Stimulated activated CD4-positive, alpha-beta T cell treated with anti-CD3 and anti-CD28 coated beads, Interleukin-12 subunit alpha, Interleukin-12 subunit beta, amount 100 ng/mL, for 48 hours (primary cell): ENCODE measurements at places on chromosomes 4 and X.

- DNase-seq: peak; percentile 8
Measured at GRCh38 chr4:102759831-102760644, 730 bp downstream of the MANBA start.

DNA sequence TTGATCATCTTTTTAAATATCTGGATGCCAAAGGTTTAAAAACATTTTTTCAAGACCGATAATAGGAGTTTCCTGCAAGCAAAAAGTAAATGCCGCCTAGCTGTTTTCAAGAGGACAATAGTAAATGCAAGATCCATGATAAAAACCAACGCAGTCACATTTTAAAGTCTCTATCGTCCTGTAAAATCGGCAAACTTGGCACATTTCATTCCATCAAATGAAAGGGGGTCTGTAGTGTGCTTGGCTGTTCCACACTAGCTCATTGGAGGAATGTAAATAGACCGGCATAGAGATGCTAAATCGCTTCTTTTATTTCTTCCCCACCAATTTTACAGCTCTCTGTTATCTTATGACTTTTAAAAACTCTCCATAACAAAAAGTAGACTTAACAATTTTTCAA is 202.2 kb downstream of the NLGN4X start:
- DNase-seq: no peak

DNA sequence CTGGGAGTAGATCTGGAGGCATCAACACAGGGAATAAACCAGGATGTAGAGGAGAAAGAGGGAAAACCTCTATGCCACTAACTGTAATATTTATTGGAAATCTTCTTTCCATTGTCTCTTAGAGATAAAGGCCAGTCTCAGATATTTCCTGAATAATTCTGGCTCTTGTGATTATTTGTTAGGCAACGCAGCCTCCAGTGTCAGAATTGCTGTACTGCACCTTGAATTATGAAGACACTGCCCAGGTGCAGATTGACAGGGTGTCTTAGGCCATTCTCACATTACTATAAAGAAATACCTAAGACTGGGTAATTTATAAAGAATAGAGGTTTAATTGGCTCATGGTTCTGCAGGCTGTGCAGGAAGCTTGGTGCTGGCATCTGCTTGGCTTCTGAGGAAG is 100.7 kb upstream of the ZDHHC15 start:
- DNase-seq: no peak

GRCh38 chrX:45142185-45142584 is 58.5 kb downstream of the DIPK2B start:
- DNase-seq: no peak

- no peak for DNase-seq
Measured at GRCh38 chr4:17204908-17205307, 306.5 kb upstream of the LDB2 start.

GRCh38 chrX:126551725-126552312 is 795 bp downstream of the DCAF12L1 start:
- DNase-seq: no peak

DNA sequence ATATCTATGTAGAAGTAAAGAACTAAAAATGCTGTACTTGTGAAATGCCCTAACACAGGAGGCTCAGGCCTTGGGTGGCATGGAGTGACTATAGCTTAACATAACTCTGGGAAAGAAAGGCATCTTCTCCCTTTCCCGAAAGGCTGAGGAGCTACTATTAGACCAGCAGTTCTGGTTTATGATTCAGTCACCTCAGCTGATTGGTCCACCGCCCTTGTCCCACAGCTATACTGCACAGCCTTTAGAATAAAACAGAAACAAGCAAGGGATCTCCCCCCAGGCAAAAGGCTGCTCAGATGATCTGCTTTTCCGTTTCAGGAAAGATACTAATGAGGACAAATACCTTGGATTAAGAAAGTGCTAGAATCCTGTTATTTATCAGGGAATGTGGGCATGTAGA is 171.3 kb downstream of the SNCA start:
- DNase-seq: no peak

DNA sequence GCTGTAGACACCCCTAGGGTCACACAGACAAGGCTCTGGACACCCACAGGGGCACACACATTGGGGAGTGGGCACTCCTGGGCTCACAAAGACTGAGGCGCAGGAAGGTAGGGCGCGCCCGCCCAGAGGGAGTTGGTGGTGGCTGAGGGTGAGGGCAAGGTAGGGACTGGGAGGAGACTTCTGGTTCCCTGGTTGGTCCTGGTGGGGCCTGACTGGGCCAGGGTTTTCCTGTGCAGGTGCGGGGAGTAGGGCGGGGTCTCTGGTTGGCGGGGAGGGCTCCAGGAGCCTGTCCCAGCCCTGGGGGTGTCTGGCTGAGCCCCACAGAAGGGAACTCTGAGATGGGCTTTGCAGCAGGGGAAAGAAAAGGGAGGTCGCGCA is 6.7 kb upstream of the WAS start:
- DNase-seq: no peak

GRCh38 chr4:43990551-43990950 is 458.1 kb downstream of the KCTD8 start:
- no peak for DNase-seq

GRCh38 chrX:50770702-50771101 is 43.3 kb downstream of the SHROOM4 start:
- DNase-seq: no peak

- DNase-seq: no peak
Measured at GRCh38 chr4:132333724-132334047, 815.4 kb upstream of the PCDH10 start.

DNA sequence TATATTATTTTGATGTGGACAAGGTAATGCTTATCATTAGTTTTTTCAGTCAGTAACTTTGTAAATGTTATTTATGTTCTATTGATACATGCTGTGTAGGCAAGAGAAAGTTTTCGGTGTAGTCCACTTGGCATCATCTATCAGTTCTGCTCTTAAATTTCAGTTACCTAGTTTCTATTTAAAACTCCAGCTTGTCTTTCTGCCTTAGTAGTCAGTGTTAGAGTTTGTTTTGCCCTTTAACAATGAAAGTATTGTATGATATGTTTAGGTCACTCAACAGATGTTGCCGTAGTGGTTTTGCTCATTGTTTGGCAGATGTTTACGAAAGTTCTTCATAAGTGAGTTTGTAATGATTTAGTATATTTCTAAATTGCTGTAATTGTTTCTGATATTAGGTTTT is 34.9 kb upstream of the FHDC1 start:
- DNase-seq: no peak

- no peak for DNase-seq
Measured at GRCh38 chrX:118971552-118971951, 2.9 kb upstream of the LONRF3 start.

- no peak for DNase-seq
Measured at GRCh38 chr4:2269206-2269531, 7.3 kb upstream of the MXD4 start.

- no peak for DNase-seq
Measured at GRCh38 chrX:136209016-136209738, 42.0 kb downstream of the MAP7D3 start.

GRCh38 chrX:56600987-56601386 is 37.6 kb downstream of the UBQLN2 start:
- DNase-seq: no peak

DNA sequence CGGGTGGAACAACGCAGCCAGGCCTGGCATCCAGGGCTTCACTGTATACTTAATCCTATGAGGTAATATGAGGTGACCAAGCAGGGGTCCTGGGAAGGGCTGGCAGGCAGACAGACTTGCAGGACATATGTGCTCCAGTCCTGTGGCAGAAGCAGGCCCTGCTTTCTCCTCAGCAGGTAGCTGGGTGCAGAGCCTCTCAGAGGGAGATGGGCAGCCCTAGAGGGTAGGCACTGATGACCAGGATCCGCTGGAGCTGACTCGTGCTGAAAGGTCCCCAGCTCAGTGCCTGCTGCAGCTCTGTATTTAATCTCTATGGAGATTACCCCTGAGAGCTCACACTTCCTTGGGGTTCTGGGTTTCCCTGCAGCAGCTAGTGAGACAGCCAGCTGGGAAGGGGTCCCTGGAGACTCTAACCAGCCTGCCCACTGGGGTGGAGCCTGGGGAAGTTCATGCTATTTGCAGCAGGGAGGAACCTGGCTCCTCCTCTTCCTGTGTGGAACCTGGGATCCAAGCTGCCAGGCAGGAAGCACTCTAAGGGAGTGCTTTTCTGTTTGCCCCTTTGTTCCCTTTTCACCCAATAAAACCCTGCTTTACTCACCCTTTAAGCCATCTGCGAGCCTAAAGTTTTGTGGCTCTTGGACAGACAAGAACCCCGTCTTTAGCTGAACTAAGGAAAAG is 339.2 kb downstream of the DCAF12L2 start:
- no peak for DNase-seq

- DNase-seq: no peak
Measured at GRCh38 chrX:66544181-66544580, 94.7 kb downstream of the EDA2R start.

- no peak for DNase-seq
Measured at GRCh38 chr4:162874748-162875147, 291.9 kb downstream of the NAF1 start.

GRCh38 chrX:153454901-153455550 is 9.2 kb upstream of the TREX2 start:
- DNase-seq: no peak

DNA sequence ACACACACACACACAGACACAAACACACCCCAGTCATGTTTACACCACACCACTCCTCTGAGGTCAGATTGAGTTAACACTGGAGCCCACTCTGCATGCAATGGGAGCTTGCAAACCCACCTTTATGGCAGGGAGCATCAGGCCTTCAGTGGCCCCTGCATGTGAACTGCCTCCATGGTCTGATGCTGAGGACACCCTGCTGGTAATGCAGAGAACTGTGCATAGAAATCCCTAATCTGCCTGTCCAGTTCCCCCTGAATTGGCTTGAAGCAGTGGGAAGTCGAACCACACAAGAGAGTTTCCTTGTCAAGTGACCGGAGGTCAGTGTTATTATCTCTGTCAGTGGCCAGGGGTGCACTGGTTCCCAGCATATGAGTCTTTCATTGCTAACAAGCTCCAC is 59.8 kb downstream of the ANOS1 start:
- no peak for DNase-seq

DNA sequence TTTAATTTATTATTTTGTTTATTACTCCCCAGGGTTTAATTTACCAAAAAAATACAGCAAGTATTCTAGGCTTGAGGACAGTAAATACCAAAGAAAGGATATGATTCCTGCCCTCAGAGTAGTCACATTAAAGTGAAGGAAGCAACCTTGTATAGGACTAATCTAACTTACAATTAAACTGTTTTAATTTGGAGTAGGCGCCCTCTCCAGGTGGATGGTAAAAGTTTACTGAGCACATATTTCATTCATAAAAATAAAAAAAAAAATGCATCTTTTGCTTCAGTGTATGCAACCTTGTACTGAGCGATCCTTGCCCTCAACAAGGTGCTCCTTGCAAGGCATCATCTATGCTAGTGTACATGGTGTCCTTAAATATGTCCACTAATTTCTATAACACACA is 72.0 kb upstream of the MAGEB16 start:
- no peak for DNase-seq

GRCh38 chr4:32003548-32003947 is 1283.4 kb downstream of the PCDH7 start:
- no peak for DNase-seq

DNA sequence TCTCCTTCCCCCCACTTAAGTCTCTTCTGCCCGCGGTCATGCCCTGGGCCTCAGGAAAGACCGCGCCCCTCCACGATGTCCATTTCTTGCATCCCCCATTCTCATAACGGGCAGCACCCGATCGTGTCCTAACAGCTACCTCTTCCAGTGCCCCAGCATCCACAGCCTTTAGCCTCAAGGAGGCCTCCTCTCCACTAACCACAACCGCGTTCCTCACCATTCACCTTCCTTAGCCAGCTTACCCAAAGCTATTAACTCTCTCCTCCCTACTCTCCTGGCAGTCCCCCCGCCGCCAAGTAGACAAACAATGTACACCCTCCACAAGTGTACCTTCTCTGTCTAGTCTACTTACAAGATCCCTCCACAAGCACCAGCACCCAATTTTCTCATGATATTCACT is 58.6 kb upstream of the PAGE5 start:
- DNase-seq: no peak

- DNase-seq: no peak
Measured at GRCh38 chrX:16476692-16477091, 173.3 kb upstream of the S100G start.

DNA sequence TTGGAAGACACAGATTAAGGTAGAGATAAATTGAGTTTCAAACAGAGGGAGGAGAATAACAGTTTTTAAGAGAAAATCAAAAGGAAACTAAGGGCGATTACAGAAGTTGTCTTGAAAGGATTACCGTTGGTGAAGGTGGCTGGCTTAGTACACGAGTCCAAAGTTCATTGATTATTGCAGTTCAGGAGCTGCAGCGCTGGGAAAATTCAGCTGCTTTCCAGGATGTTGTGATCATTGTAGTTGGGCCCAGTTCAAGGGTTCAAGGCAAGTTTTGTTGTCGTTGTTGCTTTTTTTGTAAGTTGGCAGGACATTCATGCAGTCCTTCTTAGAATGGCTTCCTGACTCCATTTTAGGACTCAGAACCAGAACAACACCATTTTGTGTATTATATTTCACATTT is 461.7 kb downstream of the RAPGEF2 start:
- no peak for DNase-seq

GRCh38 chr4:53974561-53974960 is 89.8 kb downstream of the CHIC2 start:
- DNase-seq: no peak

DNA sequence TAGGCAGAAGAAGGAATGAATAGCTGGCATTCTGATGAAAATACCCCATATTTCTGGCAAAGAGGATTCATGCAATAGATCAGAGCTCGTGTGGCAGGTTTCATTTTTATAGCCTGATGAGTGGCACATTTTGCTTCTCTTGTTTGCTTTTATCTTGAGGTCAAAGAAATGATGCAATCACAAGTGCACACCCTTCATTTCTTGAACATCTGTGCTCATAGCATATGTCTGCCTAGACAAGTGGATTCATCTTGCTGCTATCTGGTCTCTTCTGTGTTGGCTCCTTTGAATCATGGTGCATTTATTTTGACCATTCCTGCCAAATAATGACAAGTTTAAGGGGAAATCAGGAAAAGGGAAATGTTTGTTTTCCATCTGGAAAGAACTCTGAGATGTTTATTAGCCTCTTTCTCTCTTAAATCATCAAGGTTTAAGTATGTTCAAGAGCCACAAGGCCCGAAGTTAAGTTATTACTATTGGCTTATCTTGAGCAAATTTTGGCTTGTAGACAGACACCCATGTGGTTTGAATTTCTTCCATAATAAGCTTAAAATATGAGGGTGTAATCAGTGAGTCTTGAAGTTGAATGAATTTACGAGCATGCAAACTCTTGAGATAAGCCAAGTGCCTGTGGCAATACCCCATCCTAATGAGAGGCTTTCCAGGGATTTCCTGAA is 59.3 kb upstream of the HS3ST1 start:
- no peak for DNase-seq

DNA sequence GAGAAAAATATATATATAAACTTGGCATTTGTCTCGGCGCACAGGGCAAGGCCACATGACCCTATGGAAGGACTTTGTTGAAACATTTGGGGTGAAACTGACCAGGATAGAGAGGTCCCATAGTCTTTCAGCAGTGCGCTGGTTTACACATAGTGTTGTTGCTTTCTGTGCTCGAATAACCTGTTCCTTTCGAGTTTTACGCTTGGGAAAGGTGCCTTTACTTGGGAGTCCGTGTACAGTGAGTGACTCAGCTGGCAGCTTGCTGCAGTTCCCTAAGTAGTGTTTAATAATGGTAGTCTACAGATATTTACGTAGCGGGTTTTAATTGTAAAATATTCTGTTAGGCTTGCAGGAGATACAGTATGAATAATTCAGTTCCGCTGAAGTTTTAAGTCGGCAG is 578 bp downstream of the APOOL start:
- no peak for DNase-seq

- no peak for DNase-seq
Measured at GRCh38 chr4:78737035-78737434, 39.1 kb upstream of the BMP2K start.
